ENCODE measurements at places on chromosomes 2 and 18.

GRCh38 chr2:148162871-148163270 is 142.0 kb downstream of the MBD5 start:
- no peak for DNase-seq

GRCh38 chr18:75249672-75250470 is 39.3 kb downstream of the TSHZ1 start:
- no peak for DNase-seq

- peak; percentile 36 for DNase-seq
These were observed 260.3 kb downstream of the AFF3 start for GRCh38 chr2:99881901-99882591.

DNA sequence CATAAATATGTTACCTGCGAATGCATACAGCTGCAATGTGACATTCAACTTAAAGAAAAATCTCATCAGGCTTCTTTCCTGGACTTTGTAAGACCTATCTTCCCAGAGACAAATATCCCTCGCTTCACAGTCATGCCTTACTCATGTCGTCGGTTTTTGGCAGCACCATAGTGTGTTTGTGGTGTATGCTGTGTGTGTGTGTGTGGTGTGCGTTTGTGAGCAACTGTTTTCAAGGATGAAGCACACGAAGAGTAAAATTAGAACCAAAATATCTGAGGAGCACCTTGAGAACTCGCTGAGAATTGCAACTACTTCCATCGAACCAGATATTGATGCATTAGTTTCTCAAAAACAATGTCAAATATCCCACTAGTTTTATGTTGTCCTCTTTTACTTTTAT is 56.9 kb downstream of the ASB1 start:
- DNase-seq: no peak

DNA sequence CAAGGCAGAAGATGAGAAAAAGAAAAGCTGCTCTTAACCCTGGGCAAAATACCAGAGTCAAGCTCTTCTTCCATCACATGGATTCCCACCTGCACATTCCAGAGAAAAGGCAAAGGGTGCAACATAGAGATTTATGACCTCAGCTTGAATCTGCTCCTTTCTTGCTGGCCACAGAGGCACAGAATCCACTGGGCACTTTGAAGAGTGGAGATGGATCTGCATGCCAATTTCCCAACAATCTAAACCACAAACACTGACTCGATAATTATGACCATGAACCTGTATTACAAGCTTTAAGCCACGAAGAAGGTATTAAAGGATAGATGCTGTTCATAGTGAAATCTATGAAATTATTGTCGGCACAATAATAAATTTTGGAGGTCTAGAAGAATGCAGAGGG is 237.3 kb downstream of the PID1 start:
- no peak for DNase-seq

DNA sequence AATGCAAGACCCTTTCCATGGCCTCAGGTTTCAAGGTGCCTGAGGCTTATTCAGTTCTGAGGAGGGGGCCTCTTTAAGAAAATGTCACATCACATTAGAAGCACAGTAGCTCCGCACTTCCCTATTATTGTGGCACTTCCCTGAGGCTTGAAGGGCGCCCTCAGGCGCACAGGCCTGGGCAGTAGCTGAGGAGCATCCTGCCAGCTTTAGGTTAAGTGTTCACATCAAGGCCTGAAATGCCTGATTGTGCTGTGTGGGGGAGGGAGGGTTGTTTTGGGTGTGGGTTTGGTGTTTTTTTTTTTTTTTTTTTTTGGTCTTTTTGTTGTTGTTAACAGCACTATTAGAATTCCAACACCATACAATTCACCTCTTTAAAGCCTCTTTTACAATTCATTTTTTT is 107.9 kb downstream of the CABLES1 start:
- DNase-seq: no peak

GRCh38 chr18:30696201-30696600 is 346.3 kb downstream of the DSC3 start:
- DNase-seq: no peak

- DNase-seq: no peak
These were observed 4.4 kb upstream of the ZEB2 start for GRCh38 chr2:144524118-144525009.

DNA sequence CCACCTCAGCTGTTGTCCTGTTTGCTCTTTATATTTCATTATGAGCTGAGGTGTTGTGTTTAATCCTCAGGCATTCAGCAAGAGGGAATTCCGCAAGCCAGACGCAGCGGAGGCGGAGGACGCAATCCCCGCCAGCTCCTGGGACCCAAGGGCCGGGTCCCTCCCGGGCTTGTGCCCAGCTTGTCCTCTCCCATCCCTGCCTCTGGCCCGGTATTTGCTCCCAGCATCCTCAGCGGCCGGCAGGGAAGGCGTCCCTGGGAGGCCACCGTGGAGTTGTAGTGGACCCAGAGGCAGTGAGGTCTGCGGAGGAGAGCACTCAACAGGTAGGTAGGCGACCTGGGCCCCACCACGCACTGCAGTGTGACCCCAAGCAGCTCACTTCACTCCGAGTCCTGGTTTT is 42.5 kb upstream of the FOSL2 start:
- no peak for DNase-seq

- DNase-seq: no peak
These were observed 483.6 kb upstream of the VRK2 start for GRCh38 chr2:57563015-57563414.

- DNase-seq: no peak
These were observed 39.8 kb upstream of the CTAGE1 start for GRCh38 chr18:22457524-22457923.

GRCh38 chr2:14401873-14402272 is 230.6 kb upstream of the LRATD1 start:
- DNase-seq: no peak

GRCh38 chr18:53771664-53772063 is 452.8 kb downstream of the MBD2 start:
- DNase-seq: no peak

DNA sequence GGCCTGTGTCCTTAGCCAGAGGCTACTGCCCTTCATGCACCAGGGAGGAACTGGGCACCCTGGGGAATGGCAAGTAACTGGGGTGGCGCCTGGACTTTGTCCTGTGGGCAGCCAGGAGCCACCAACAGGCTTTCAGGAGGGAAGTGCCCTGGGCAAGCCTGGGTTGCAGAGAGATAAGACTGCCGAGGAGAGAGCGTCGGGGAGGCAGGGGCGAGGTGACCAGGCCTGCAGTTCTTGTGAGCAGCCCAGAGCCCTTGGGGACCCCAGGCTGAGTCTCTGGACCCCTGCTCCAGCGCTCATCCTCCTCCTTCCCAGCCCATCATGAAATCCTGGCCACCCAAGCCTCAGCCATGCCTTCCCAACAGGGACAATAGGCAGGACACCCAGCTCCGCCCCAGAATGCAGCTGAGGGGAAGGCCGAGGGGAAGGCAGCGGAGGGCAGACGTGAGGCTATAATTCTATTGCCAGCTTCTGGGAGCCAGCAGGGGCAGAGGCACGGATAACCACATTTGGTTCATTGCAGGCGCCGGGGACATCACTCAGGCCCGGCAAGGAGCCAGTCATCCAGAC is 25.1 kb downstream of the ADRA2B start:
- no peak for DNase-seq

DNA sequence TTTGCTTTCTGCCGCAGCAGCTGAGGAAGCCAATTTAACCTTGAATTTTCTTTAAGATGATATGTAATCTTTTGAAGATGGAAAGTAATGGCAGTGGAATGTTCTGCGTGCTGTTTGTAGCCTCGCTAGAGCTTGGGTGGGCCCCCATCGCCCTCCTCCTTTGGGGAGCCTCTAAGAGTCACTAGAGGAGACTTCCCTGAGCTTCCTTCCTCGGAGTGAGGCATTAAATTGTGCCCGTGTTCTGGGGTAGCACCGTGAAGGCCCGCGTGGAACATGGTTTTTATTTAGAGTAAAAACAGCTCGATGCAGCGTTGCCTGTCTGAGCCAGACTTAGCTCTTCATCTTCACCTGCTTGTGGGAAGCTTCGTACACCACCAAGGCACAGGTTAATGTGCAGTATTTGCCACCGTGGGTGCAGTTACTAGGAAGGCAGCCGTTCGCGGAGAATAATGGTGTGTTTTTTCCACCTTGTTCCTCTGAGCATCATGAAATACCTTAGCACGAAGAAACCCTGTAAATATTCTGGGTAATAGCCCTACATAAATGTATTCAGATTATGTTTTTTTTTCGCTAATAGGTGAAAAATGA is 38.5 kb downstream of the NCK2 start:
- no peak for DNase-seq

GRCh38 chr2:149781263-149781808 is 193.8 kb upstream of the MMADHC start:
- DNase-seq: no peak

- no peak for DNase-seq
These were observed 836.9 kb upstream of the FANCL start for GRCh38 chr2:59077981-59078531.

- DNase-seq: no peak
These were observed 649.5 kb upstream of the ZNF804A start for GRCh38 chr2:183948861-183949260.

GRCh38 chr18:44536619-44537018 is 144.1 kb upstream of the SETBP1 start:
- DNase-seq: no peak
